CD14-positive monocyte (primary cell): ENCODE measurements at places on chromosomes 7 and 10. TPM values are rescaled to one million over a fixed set of nuclear protein-coding genes. Genes with fewer than 3 reads are reported as not detected.

- DNase-seq = no peak
- H3K4me3 ChIP-seq = no peak overlapping the region
- peaks cover 13% of the 10 kb centered on the region for H3K36me3 ChIP-seq
- H3K27ac ChIP-seq = no peak overlapping the region
- no peaks in the 10 kb centered on the region for H3K4me1 ChIP-seq
- no peaks in the 10 kb centered on the region for H3K27me3 ChIP-seq
Measured at GRCh38 chr10:132689721-132690360, 96.1 kb downstream of the NKX6-2 start.

- H3K4me1 ChIP-seq = no peaks in the 10 kb centered on the region
- H3K4me3 ChIP-seq = no peak overlapping the region
- H3K36me3 ChIP-seq = no peaks in the 10 kb centered on the region
- no peaks in the 10 kb centered on the region for H3K27me3 ChIP-seq
Measured at GRCh38 chr7:13321316-13321715, 633.9 kb downstream of the ARL4A start.

DNA sequence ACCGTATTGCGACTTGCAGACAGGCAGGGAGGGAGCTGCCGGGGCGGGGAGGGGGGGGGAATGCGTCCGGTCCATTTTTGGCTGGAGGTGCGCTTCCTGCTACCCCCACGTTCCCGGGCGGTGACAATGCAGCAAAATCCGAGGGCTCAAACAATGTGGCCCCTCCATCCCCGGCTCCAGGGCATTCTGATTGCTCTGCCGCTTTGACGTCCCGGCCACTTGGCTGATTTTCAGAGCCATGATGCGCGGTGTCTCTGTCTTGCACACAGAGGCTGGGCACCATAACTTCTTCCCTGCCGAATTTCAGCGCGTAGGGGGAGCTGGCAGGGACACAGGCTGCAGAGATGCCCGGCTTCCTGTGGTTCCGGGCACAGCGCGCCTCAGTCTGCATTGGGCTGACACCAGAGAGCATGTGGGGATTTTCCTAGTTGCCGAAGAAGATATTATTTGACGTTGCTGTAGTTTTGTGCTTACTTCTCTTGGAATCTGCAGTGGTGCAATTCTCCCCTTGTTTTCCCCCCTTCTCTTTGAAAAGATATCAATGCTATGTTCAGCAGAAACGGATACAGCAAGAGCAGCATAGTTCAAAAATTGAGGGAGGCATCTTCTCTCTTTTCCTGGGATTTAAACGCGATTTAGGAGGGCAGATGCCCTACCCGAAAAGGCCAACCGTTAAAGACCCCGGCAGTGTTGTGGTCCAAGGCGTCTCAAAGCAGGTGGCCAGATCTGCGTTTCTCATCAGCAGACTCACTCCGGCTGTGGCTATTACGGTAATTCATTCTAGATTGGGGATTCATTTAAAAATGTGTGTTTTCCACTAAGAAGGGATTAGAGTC lies 1.4 kb downstream of the HECW1 start:
- DNase-seq = no peak
- peaks cover 13% of the 10 kb centered on the region for H3K4me1 ChIP-seq
- peaks cover 59% of the 10 kb centered on the region for H3K27me3 ChIP-seq
- H3K27ac ChIP-seq = no peak overlapping the region
- H3K36me3 ChIP-seq = no peaks in the 10 kb centered on the region
- no peak overlapping the region for H3K4me3 ChIP-seq

DNA sequence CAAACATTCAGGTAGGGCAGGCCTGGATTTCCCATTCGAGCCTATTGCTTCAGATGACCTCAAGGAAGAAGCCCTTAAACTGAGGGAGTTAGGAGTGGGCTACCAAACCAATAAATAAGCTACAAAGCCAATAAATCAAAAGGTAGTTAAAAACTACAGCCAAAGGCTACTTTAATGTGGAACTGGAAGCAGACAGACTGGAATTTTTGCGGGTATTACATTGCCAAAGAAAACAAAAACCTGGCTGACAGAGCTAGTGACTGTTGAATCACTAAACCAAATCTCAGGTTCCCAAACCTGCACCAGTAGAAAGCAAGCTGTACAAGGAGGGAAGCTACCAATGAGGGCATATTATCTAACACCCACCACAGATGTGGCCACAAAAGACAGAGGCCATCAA lies 315.6 kb downstream of the GRM8 start:
- DNase-seq = no peak
- H3K4me1 ChIP-seq = no peaks in the 10 kb centered on the region
- no peaks in the 10 kb centered on the region for H3K36me3 ChIP-seq

Gene PHKG1
- polyA plus RNA-seq = 0.98 and 1.1 TPM in 2 replicates

Gene SHTN1
- polyA plus RNA-seq = 7.8 and 22.6 TPM in 2 replicates
